Cerebellar cortex (tissue), 1 donor: ENCODE measurements at places on chromosomes 6 and 20.

DNA sequence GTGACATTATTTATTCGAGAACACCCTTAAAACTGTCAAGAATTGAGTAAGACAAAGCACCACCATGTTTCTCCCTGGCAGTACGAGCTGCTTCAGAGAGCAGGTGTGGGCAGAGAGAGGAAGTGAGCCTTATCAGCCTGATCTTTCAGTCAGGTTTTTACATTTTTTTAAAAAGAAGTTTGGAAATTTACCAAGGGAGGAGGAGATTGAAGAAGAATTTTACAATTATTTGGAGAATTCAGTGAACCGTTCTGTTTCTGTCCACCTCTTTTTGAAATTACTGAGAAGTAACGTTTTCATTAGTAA, 75.5 kb downstream of the ZDHHC14 start:
- no peak for DNase-seq

DNA sequence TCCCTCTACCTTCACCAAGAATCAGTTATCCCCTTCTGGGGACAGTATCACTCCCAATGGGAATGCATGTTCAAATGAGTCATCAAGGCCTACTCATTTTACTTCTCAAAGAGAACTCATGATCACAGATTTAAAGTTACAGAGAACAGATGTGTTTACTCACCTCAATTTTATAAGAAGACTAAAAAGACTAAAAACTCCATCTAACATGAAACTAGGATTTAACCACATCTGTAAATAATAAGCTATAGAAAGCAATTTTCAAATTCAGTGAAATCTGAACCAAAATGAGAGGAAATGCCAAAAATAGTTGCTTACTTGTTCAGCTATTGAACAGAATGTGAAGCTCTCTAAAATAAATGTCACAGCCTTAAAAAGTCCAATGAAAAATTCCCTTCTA, 300.1 kb upstream of the KCNQ5 start:
- no peak for DNase-seq

DNA sequence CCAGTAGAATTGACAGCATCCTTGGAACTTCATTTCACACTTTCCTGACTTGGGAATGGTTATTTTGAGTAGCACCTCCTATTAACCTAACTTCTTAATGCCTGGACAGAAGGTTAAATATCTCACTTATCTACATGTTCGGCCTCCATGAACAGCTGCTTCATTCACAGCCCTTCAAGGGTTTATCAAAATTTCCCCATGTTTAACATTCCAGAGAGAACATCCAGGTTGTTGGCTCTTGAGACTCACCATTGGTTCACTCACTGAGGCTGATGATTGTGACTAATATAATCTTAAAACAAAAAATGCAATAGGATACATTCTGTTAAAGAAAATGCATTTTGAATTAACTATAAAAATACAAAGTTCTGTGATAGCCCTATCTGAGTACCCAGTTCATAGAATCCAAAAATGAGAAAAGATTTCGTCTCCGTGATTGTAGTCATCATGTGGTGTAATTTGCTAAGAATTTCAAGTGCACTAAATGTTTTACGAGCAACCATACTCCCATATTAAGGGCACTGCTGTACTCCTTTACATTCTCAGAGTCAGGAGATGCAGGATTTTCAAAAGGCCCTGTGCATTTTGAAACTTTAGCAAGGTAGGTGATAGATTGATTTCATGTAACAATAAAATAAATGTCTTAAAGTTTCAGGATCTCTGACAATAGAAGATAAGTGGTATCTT, 260.6 kb upstream of the TAB2 start:
- DNase-seq, result no peak

DNA sequence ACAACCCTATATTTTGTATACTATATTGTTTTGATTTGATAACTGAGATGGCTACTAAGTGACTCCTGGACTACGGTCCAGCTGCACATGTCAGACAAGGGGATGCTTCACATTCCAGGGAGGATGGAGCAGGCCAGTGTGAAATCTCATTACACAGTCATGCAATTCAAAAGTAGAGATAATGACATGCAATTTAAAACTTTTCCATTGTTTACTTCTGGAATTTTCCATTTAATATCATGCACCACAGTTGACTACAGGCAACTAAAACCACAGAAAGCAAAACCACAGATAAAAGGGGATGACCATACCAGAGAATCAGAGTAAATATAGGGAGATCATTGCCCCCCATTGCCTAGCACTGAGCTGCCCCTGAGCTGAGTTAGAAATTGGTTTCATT, 366.4 kb downstream of the BTBD9 start:
- no peak for DNase-seq

- DNase-seq, result no peak
These were observed 152.9 kb downstream of the ERMARD start for GRCh38 chr6:169904051-169904922.

DNA sequence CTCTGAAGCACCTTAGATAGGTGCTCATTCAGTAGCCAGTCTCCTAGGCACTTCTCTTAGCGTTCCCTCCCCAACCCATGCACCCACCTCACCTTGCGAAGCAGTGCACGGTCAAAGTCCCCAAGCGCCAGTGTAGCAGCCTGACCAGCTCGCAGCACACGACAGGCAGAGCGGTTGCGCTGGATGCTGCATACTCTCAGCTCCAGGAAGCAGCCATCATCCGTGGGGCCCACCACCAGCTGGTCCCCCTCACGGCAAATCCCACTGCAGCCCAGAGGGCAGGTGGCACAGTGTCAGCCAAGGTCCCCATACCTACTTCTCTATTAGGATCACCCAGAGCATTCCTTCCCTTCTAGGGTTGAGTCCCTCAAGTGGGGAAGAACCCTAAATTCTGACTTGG, 6.5 kb downstream of the GTPBP2 start:
- no peak for DNase-seq

- DNase-seq, result no peak
These were observed 2.7 kb downstream of the HLA-B start for GRCh38 chr6:31354158-31354863.

DNA sequence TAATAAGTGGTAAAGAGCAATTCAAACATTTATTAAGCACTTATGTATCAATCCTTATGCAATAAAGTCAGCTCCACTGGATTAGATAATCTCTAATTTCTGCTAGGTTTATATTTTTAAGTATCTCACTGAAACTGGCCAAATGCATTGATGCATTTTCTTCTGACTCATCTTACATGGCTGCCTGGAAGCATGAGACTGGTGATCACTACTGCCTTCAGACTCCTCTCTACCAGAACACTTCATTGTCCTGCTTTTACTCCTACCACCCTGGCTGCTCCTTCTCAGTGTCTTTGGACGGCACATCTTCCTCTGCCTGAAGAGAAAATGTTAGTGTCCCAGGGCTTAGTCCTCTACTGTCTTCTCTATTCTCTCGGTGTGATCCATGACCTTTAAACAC, 7.4 kb downstream of the CEP85L start:
- DNase-seq, result no peak

- DNase-seq, result peak; percentile 28
These were observed 33.8 kb upstream of the AIG1 start for GRCh38 chr6:143026696-143027449.

DNA sequence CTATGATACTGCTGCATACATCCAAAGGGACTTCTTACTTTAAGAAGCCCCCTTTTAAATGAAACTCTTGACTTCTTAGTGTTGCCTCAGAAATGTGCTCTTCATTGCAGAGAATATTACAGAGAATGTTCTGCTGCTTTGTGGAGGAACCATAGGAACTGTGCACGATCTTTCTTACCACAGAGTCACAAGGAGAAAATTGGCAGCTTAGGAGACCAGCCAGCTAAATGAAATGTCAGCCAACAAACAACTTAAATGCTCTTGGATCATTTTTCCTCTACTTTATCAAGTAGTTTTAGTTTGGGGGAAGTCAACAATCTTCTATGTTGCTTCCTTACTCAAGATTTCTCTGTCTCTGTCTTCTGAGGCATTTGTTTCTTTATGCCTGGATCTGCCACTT, 125.9 kb upstream of the MLIP start:
- no peak for DNase-seq

DNA sequence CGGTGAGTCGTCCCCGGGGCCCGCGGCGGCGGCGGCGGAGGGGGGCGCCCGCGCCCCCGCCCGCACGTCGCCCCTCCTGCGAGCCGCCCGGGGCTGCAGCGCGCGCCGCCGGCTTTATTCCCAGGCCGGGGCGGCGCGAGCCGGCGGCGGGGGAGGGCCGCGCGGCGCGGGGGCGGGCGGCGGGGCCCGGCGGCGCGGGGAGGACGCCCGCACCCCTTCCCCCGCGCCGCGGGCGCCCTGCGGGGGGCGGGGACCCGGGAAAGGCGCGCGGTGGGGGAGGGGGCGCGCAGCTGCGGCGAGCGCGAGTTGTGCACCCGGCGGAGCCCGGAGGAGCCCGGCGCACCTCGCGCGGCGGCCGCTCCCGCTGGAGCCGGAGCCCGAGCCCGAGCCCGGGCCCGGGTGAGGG, 646 bp downstream of the HMGA1 start:
- no peak for DNase-seq

GRCh38 chr6:25987845-25988244, 25.2 kb downstream of the TRIM38 start:
- no peak for DNase-seq

DNA sequence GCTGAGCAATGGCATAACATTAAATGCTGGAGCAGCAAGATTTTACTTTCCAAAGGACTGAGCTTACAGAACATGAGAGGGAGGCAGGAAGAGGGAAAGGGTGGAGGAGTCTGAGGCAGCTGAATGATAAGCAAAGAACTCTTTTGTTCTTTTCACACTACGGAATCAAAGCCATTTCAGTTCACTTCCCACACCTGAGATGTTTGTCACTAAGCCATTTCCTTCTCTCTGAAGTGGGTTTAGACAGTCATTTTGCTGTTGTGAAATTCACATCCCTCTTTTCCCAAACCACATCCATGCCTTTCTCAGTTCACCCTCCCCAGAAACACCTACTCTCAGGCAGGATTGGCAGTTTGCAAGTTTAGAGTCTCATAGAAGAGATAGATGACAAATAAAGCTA, 267.9 kb downstream of the ADGRG6 start:
- no peak for DNase-seq
